ENCODE measurements at places on chromosomes 7 and 10. TPM values are rescaled to one million over a fixed set of nuclear protein-coding genes. Genes with fewer than 3 reads are reported as not detected.

DNA sequence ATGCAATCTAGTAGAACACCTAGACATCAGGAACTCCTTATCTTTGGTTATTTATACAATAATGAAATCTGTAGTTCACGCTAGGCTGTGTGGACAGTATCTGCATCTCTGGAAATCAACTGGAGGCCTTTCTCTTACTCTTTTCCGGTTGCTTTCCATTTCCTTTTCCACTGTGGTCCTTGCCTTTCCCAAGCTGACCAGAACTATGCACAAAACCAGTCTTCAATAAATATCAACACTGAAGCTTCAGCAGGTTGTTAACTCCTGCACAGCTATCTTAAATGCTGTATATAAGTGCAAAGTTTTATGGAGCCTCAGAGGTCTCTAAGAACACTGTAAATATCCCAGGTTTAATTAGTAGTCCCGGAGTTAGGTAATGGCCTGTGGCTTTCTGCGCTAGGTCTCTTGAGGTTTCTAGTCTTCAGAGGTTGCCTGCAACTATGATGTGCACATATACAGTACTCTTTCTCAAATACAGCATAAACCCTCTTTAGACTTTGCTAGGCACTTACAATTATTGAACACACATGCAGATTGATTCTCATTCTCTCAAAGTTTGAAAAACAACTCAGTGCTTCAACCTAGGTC is 2.4 kb downstream of the KLLN start:
- H3K36me3 ChIP-seq: no peaks in the 10 kb centered on the region
- no peak for DNase-seq
- peak overlapping the region; percentile 96 for H3K27ac ChIP-seq
- peaks cover 11% of the 10 kb centered on the region for H3K4me1 ChIP-seq

DNA sequence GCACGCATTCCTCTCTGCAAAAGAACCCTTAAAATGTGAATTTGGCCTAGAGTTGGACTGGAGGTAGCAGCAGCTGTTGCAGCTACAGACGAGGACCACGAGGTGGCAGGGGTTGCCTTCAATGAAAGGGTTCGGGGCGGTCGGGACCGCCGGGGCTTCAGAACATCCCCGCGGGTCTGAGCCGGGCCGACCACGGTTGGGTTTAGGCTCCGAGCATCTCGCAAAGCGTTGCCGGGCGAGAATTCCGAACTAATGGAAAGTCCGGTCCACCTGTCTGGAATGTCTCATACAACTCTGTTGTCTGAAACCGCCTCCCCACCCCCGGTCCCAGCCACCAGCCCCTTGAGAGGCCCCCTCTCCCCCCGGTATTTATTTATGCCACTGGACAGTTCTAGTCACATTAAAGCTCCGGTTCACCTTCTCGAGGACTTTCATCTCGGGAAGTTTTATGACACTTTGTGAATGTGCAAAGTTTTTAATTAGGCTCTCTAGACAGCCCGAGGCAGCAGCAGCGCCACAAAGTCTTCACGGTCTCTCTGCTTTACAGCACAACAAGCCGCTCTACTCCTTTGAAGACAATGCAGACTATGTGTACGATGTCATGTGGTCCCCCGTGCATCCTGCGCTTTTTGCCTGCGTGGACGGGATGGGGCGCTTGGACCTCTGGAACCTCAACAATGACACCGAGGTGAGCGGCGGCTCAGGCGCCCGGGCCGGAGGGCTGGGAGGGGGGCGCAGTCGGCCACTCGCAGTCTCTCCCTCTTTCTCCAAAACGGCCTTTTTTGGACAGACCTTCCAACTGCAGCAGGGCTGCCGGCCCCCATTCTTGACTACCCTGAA is 246.2 kb downstream of the SLC25A13 start:
- H3K4me1 ChIP-seq: no peaks in the 10 kb centered on the region
- peak overlapping the region; percentile 54 for H3K4me3 ChIP-seq
- no peak overlapping the region for H3K27ac ChIP-seq
- DNase-seq: peak; percentile 80
- H3K27me3 ChIP-seq: no peaks in the 10 kb centered on the region

DNA sequence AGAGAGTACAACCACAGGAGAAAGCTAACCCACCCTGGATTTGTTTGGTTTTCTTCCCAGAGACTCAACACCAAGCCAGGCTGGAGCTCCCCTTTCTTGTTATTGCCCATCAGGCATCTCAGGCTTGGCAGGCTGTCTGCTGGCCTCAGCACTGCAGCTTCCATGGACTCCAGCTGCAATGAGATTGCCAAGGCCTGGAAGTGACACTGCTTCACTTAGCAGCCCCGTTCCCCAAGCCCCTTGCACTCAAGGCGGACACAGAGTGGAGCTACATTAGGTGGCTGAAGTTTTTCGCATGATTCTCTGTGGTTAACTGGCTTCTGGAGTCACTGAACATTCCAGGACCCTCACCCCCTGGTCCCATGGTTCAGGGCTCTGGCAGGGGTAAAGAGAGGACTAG is 163.1 kb upstream of the GDF10 start:
- no peak for DNase-seq
- H3K27ac ChIP-seq: no peak overlapping the region
- no peaks in the 10 kb centered on the region for H3K4me1 ChIP-seq

Gene OR2A12
- polyA plus RNA-seq: not detected

- no peaks in the 10 kb centered on the region for H3K36me3 ChIP-seq
- H3K27ac ChIP-seq: no peak overlapping the region
- peaks cover 45% of the 10 kb centered on the region for H3K4me1 ChIP-seq
- no peaks in the 10 kb centered on the region for H3K27me3 ChIP-seq
Observed at GRCh38 chr7:101939136-101939695, 121.8 kb downstream of the CUX1 start.

Gene SPDYE2B
- not detected for polyA plus RNA-seq

GRCh38 chr7:22005151-22005550 is 59.5 kb upstream of the CDCA7L start:
- no peak overlapping the region for H3K27ac ChIP-seq
- no peaks in the 10 kb centered on the region for H3K27me3 ChIP-seq
- H3K4me1 ChIP-seq: no peaks in the 10 kb centered on the region
- H3K36me3 ChIP-seq: no peaks in the 10 kb centered on the region
- no peak for DNase-seq
- no peak overlapping the region for H3K4me3 ChIP-seq

DNA sequence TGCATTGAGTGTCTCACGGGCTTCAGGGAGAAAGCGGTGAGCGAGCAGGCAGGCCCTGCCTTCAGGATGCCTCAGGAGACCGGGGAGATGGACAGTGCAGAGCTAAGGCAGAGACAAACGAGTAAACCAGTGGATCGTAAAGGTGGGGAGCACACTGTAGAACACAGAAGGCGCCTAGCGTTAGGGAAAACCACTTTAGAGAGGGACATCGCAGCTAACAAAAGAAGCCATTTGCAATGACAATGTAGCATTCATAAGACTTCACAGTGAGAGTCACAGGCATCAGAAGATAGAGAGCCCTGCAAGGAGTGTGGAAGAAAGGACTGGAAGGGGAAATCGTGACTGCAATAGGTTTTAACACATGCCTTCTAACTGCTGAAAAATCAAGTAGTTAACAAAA is 54.9 kb upstream of the TMEM273 start:
- no peaks in the 10 kb centered on the region for H3K36me3 ChIP-seq
- H3K4me1 ChIP-seq: no peaks in the 10 kb centered on the region
- no peak overlapping the region for H3K27ac ChIP-seq
- no peak for DNase-seq

- no peak overlapping the region for H3K4me3 ChIP-seq
- H3K36me3 ChIP-seq: no peaks in the 10 kb centered on the region
- H3K4me1 ChIP-seq: no peaks in the 10 kb centered on the region
- no peaks in the 10 kb centered on the region for H3K27me3 ChIP-seq
Observed at GRCh38 chr10:131773370-131774343, 127.2 kb upstream of the PPP2R2D start.

DNA sequence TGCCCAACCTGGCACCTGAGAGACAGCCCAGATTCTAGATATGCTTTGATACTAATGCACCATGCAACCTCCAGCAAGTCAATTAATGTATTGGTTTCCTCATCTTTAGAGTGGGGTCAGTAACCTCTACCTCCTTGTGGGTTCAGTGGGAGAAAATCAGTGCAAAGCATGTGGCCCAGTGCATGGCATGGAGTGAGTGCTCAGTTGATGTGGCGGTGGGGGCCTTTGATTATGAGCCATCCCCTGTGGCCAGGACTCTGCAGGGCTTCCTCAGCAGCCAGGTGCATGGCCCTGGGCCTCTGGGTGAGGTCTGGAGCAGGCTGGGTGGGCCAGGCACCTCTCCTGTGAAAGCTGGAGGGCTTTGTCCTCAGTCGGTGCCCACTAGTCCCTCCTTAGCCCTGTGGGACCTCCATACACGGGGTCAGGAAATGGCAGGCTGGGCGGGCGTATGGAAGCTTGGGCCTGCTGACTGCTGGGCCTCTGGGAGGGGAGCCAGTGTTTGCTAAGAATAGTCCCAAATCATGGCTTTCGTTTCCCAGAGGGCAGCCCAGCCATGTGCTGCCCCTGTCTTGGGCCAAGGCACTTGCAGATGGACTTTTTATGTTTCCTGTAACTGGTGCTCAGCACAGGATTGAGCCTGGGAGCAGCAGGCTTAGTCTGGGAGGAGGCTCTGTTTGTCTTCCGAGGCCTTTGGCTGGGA is 3.4 kb downstream of the PALD1 start:
- H3K4me3 ChIP-seq: no peak overlapping the region
- no peak for DNase-seq

Gene PLAC9
- 49.9 TPM for polyA plus RNA-seq

- H3K4me1 ChIP-seq: no peaks in the 10 kb centered on the region
- no peaks in the 10 kb centered on the region for H3K27me3 ChIP-seq
- H3K4me3 ChIP-seq: no peak overlapping the region
- H3K27ac ChIP-seq: no peak overlapping the region
- no peaks in the 10 kb centered on the region for H3K36me3 ChIP-seq
Observed at GRCh38 chr10:76738991-76739390, 898.6 kb downstream of the KCNMA1 start.

- H3K4me1 ChIP-seq: no peaks in the 10 kb centered on the region
- DNase-seq: no peak
- H3K27me3 ChIP-seq: no peaks in the 10 kb centered on the region
- no peak overlapping the region for H3K27ac ChIP-seq
- no peak overlapping the region for H3K4me3 ChIP-seq
Observed at GRCh38 chr7:142603870-142604448, 145.3 kb upstream of the PRSS1 start.

DNA sequence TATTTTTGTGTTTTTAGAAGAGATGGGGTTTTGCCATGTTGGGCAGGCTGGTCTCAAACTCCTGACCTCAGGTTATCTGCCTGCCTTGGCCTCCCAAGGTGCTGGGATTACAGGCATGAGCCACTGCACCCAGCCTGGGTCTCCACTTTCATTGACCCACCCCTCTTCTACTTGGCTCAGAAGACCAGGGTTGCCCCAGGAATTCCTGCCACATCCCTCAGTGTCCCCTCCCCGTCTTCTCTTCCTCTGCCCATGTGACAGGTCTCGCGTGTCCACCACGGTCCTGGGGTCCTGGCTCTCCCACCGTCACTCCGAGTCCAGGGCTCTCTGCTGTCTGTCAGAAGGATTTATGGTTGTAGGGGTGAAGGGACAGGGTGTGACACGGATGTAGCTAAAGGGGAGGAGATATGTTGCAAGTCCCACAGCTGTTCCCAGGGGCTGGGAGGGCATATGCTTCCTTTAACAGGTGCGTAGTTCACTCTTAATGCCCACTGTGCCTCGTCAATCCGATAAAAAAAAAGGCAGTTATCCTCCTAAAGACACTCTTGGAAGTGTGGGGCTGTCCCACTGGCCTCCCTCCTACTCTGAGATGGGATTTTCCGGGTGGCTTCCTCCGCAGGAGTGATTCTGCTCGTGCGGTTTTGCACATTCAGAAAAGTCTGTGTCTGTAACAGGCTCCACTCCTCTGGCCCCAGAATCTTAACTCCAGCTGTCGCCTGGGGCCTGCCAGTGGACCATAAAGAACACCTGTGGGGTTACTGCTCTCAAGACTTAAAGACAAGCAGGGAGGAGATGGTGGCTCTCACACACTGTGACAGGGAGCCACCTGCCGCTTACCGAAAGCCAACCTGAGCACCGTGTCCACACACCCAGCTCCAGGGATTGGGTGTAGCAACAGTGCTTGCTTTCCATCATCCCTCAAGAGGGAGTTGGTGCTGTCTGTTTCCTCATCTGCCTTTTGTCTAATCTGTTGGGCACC is 36.7 kb upstream of the SHH start:
- H3K27me3 ChIP-seq: no peaks in the 10 kb centered on the region
- H3K27ac ChIP-seq: no peak overlapping the region
- no peaks in the 10 kb centered on the region for H3K4me1 ChIP-seq
- H3K36me3 ChIP-seq: no peaks in the 10 kb centered on the region

DNA sequence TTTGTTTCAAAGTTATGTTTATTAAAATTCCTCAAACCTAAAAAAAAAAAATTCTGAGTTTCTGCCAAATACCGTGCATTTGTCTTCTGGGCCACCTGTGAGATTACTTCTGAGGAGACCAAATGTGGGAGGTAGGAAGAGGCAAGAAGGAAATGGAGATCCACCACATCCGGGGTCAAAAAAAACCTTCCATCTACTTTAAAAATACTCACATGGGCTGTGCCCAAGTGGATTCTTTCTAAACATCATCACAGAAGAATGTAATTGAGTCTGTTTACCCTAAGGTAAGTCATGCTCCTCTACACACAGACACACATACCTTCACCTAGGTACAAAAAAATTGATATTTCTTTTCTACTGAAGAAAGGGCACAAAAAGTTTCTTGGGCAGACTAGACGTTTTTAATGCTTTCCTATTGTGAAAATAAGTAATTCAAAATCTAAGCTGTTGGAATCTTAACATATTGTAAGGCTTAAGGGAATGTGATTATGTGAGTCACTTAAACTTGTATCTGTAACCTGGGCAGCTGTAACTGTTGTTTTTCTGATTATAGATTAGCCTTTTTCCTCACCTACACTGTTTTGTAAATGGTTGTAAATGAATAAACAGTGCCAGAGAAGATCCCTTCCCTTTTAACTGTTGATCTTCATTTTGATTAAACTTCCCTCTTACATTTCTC is 19.1 kb upstream of the SPOCK2 start:
- no peaks in the 10 kb centered on the region for H3K27me3 ChIP-seq
- no peaks in the 10 kb centered on the region for H3K36me3 ChIP-seq
- no peak for DNase-seq
- no peak overlapping the region for H3K27ac ChIP-seq
- no peak overlapping the region for H3K4me3 ChIP-seq

DNA sequence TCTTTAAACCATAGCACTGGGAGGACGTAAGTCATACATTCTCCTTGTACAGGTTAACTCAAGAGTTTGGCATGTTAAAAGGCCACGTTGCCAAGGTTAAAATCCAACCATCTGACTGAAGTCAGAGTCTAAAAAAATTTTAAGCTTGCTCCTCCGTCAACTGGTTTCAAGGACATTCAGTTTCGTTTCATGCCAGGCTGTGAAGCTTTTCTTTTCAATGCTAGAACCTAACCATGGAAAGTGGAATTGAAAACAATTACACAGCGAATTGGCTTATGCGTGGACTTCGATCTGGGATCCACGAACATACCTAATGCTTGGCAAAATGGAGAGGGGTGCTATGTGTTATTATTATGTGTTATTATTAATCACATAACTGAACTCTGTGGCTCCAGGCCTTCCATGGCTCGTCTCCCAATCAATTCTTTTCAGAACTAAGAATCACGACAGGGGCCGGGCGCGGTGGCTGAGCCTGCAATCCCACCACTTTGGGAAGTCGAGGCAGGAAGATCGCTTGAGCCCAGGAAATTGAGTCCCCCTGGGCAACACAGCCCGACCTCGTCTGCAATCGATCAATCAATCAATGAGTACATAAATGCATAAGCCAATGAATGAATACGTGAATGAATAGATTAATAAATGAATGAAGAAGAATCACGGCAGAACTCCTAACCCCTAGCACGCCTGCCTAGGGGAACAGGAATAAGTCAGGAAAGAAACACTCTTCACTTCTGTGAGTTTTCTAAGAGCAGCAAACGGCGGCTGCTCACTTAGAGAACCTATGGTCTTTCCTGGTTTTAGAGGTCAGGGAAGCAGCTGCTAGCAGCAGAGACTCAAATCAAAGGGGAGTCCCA is 733 bp upstream of the ARL5B start:
- no peaks in the 10 kb centered on the region for H3K27me3 ChIP-seq
- peak overlapping the region; percentile 92 for H3K4me3 ChIP-seq
- H3K27ac ChIP-seq: peak overlapping the region; percentile 98
- no peaks in the 10 kb centered on the region for H3K36me3 ChIP-seq

Gene PRKG1
- polyA plus RNA-seq: 3.6 TPM

Gene FAM180A
- polyA plus RNA-seq: 2.2 TPM
